Hematopoietic multipotent progenitor cell treated with erythropoietin and hydrocortisone succinate and interleukin-3 and kit ligand, for 15 days (in vitro differentiated cells): ENCODE measurements at places on chromosomes 13 and 19.

GRCh38 chr19:50203281-50204080, at the start of gene MYH14:
Gene MYH14 (plus strand): TSS chr19:50203622. CDS start chr19:50210366, 6,744 bp downstream.
- DNase-seq, result peak; percentile 28

DNA sequence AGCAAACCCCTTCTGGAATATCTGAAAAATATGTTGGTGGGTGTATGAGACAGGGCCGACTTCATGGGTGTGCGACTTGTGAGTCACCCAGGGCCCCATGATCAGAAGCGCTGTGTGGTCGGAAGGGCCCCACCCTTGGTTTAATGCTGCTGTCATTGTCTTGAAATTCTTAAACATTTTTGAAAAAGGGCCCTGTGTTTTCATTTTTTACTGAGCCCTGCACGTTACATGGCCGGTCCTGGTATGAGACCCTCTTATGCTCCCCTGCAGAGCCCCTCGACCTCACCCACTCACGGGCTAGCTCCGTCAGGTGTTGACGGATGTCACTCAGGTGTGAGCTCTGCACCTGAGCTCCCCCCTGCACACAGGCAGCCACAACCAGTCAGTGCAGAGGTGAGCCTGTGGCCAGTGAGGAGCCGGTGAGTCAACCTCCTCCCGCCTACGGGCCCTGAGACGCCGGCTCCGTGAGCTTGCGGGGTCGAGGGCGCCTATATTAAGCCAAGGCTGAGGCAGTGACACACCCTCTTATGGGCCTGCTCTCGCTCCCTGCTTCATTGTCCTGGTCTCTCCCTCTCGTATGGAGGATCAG, 27.7 kb downstream of the GADD45B start:
- no peak for DNase-seq

GRCh38 chr13:27404680-27405079, 19.7 kb upstream of the GTF3A start:
- no peak for DNase-seq

DNA sequence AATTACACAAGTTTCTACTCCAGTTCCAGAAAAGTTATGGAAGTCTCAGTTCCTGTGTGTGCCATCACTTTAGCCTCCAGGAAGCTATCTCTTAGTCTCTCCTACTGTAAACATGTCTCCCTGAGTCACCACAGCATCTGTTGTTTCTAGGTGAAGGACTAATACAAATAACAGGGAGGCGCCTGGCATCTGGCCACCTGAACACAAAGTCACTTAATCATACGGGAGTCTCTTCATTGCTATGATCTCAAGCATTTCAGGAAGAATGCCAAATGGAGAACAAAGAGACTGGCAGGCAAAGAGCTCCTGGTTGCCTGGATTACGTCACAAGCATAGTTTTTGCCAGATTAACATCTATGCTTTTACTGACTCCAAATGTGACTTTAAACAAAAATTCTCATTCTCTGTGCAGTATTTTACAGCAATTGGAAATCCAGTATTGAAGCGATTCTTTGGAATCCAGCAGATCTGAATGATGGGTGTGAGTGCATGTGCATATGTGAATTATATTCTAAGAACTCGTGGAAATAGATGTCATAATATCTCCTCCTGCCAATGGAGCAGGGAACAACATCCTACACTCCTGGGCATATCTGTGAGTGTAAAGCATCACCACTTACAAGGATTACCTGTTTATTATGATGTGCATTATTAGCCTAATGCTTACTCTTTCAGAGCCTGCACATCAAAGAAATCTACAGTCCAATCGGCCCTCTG, 572.8 kb downstream of the PCDH9 start:
- DNase-seq, result no peak

- peak; percentile 59 for DNase-seq
Observed at GRCh38 chr19:900302-901111, 7.2 kb downstream of the RNU6-9 start.

DNA sequence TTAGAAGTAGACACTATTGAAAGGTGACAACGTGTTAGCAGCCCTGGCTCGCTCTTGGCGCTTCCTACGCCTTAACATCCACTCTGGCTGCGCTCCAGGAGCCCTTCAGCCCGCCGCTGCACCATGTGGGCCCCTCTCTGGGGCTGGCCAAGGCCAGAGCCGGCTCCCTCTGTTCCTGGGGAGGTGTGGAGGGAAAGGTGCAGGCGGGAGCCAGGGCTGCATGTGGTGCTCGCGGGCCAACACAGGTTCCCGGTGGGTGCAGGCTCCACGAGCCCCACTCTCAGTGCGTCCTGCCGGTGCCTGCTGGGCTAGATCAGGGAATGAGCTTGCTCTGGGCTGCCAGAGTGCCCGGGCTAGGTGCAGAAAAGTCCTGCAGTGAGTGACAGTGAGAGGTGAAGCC, 1284.3 kb downstream of the OLFM4 start:
- DNase-seq, result no peak

- DNase-seq, result peak; percentile 79
Observed at GRCh38 chr19:7871437-7872305, 2.5 kb downstream of the PRR36 start.

DNA sequence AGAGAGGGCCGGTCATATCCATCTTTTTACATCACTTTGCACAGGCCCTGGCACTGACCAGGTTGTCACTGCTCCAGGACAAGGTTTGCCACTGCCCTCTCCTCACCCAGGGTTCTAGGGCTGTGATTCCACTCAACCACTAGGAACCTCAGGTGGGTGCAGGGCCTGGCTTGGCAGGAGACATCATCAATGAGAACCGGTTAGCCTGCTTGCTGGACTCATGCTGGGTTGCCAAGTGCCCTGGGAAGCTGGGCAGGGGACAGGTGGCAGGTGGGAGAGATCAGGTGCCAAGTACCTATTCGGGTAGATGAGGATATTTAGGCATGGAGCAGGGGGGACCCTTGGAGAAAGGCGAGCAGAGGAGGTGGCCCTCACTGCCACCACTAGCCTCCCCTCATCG, 4.2 kb upstream of the CERS4 start:
- DNase-seq, result no peak

GRCh38 chr13:110758195-110758805, 44.8 kb downstream of the ING1 start:
- DNase-seq, result no peak

DNA sequence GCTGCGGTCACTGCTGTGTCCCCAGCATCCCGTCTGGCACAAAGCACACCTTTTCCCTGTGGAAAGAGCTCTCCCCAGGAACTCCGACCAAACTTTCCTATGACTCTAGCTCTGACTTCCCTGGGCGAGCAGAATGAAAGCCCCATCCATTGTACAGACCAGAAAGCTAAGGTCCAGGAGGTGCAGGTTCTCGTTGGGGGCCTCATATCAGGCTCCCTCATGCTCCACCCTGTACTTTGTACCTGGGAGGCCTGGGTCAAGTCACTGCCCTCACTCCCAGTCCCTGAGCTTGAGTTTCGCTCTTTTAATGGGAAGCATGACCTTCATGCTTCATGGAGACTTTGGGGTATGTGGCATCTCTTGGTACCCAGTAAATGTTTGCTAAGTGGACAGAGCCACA, 18.4 kb downstream of the CYTH2 start:
- DNase-seq, result no peak

DNA sequence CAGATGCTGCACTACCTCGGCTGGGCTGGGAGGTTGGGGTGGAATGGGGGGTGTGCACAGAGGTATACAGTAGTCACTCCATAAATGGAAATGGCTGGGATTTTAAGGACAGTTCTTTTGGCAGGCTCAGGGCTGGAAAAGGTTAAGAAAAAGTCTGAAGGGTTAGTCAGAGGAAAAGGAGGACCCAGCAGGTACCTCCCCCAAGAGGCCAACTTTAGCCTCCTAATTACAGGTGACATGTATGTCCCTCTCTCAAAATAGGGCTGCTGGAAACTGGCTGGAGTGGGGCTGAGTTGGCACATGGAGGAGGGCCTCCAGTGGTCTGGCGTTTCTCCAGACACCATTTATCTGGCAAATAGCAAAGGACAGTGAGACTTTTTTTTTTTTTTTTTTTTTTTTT, 994 bp downstream of the CCDC194 start:
- DNase-seq, result no peak

- no peak for DNase-seq
Observed at GRCh38 chr19:14061751-14062557, at the start of gene PALM3. Gene PALM3 (minus strand): TSS chr19:14062076. CDS start chr19:14061980, 96 bp downstream.

DNA sequence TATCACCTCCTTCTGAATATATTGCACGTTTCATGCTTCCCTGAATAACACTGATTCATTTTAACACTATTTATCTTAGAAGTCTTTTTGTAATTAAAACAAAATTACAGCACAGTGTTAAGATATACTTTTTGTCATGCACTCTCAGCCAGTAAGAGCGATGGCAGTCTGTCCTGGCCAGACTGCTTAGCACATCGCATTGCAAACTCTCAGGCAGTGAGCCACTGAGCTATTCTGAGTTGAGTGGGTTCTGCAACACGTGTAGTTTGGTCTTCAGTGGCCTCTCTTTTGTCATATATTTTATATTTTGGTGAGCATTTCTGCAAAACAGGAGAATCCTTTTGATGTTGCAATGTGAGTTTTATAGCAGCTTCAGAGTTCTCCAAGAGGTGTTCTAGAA, 332.1 kb downstream of the HS6ST3 start:
- no peak for DNase-seq

DNA sequence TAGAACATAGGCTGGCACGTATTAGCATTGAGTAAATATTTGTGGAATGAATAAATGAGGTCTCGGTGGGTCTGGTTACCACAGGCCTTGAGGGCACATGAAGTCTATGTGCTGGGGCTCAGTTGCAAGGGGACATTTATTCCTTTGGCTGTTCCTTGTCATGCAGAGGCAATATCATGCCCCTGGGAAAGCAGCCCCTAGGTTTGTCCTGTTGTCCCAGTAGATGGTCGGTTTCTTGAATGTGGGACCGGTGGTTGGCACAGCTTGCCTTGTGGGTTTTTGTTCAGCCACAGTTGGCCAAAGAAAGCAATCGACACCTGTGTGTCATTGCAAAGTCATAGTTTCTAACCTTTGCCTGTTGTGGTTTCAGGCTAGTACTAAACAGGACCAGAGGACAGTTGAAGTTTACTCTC, 24.7 kb upstream of the GPR183 start:
- DNase-seq, result no peak

DNA sequence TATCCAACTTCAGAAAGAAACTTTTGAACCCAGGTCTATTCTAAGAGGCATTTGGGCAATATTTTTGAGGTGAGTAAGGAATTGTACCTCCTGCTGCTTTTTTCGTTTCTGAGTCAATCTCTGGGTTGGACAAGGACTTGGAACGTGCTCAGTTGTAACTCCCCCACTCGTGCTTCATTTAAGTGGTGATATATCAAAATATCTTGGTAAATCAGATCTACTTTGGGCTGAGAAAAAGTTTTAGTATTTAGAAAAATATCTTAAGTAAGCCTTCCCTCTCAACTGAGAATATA, 728.9 kb downstream of the EFNB2 start:
- DNase-seq, result no peak

- no peak for DNase-seq
Observed at GRCh38 chr19:50902640-50903039, 8.6 kb downstream of the KLK4 start.

GRCh38 chr13:36518707-36519106, 86.4 kb downstream of the CCNA1 start:
- DNase-seq, result no peak

DNA sequence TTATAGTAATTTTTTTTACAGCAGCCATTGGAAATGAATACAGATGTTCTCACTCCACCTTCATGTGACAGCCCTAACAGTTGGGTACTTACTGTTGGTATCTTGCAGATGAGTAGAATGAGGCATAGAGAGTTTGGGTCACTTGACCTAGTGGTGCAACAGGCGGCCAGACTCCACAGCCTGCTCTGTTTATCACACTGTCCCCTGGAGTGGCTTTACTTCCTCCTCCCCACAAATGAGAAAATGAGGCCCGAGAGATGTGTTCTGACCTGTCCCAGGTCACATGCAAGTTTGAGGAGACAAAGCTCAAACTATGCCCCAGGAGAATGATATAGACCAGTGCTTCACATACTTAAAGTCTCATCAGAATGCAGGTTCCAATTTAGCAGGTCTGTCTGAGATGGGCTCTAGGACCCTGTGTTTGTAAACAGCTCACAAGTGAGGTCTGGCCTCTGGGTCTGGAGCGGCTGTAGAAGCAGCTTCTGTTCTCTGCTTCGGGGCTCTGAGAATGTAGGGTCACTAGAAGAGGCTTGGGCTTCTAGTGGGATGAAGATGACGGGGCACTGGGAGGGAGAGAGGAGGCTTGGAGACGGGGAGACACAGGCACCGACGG, 37.4 kb upstream of the RCBTB2 start:
- no peak for DNase-seq

DNA sequence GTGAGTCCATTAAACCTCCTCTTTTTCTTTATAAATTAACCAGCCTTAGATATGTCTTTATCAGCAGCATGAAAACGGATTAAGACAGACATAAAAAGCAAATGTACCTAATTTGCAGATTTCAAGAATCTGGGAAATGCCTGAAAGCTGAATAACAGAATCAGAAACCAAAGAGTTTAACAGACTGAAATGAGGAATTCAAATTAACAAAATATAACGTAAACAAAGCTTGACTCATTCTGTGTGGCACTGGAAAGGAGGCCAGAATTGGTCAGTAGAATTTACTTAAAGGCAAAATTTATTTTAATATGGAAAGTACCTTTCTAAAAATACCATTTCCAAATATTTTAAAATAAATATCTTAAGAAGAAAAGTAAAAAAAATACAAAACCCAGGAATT, 540.6 kb upstream of the HTR2A start:
- DNase-seq, result no peak

- no peak for DNase-seq
Observed at GRCh38 chr19:15828121-15828610, 12.7 kb upstream of the OR10H1 start.

DNA sequence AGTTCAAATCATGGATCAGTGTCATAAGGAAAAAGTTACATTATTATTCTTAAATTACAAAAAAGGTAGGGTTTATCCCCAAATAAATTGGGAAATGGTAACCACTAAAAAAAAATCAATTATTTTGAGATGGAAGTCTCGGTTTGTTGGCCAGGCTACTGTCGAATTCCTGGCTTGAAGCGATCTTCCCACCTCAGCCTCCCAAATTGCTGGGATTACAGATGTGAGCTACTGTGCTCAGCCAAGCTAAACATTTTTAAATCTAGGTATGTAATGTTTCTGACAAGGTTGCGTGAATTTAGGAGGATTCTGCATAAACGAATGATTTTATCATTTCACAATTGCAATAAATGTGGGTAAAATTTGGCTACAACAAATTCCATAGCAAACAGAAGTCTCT, 2.0 kb downstream of the NAA16 start:
- no peak for DNase-seq

- no peak for DNase-seq
Observed at GRCh38 chr19:51699170-51699569, 6.0 kb downstream of the SPACA6 start.

- DNase-seq, result no peak
Observed at GRCh38 chr19:15213715-15214381, 13.1 kb upstream of the NOTCH3 start.

- no peak for DNase-seq
Observed at GRCh38 chr19:4473011-4473762, 1.1 kb downstream of the HDGFL2 start.
